Hematopoietic multipotent progenitor cell treated with erythropoietin and hydrocortisone succinate and interleukin-3 and kit ligand, for 8 days (in vitro differentiated cells): ENCODE measurements at places on chromosomes 2 and 18.

GRCh38 chr2:17327649-17328048, 190.6 kb downstream of the RAD51AP2 start:
- DNase-seq, result no peak

DNA sequence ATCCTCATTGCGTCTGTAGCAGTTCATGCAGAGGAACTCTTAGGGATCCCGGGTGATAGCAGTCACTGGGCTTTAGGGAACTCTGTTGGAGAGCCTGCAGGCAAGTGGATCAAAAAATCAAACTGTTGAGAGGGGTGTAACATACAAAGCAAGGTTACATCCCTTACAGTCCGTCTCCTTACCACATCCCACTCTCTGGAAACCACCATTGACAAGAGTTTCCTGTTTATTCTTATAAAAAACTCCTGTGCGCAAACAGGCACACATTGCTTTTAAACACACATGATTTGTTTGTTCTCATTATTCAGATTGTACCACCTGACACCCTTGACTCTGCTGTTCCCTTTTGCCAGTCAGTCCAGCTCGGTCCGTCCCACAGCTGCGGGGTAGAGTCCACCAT, 137.7 kb downstream of the LTBP1 start:
- DNase-seq, result no peak

- peak; percentile 38 for DNase-seq
Observed at GRCh38 chr18:43587538-43588153, 310.4 kb upstream of the SYT4 start.

DNA sequence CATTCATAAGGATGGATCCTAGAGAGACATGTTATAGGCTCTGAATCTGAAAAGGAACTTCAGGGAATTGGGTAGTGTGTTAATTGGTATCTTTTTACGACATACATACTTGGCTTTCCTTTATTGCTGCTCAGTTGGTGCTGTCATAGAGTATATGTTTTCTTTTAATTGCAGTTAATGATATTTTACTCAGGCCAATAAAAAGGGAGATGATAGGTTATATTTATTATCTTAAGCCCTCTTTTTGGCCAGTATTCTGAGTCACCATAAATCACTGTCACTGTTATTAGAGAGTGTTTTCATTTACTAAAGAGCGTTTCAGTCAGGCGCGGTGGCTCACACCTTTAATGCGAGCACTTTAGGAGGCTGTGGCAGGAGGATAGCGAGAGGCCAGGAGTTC, 47.6 kb downstream of the RALBP1 start:
- DNase-seq, result no peak

- DNase-seq, result no peak
Observed at GRCh38 chr2:138275292-138275690, 226.3 kb upstream of the SPOPL start.

GRCh38 chr2:208280933-208281332, 14.9 kb downstream of the PIKFYVE start:
- no peak for DNase-seq

DNA sequence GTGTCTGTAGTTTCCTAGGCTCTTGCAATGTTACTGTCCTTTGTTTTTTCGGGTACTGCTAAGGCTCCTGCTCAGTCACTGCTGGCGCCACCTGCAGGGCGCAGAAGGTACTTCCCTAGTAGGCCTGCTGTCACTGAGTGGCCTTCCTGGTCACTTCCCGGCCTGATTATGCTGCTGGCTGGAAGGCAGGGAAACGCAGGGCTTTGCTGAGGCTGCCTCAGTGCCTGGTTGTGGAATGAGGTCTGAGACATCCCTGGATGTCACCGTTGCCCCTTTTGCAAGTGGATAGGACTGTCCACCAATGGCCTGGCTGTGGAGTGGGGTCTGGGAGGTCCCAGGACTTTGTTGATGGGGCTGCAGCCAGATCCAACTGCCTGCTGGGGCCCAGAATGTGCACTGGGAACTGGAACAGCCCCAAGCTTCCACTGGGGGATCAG, 13.1 kb downstream of the DAW1 start:
- peak; percentile 62 for DNase-seq

DNA sequence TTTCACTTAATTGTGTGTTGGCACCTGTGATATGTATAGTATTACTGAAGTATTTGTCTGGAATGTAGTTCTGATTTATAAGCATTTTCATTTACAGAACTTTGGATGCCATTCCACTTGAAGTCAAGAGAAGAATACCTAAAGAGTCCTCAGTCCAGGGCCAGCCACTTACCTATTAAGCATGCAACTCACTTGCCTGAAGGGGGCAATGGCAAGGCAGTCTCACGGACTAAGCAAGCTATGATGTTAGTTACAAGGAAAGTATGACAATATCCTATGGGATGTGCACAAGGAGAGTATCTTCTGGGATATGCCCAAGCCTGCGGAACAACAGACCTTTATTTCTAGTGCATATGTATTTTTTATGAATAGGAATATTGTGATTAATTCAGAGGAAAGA, 369.4 kb upstream of the GCFC2 start:
- DNase-seq, result no peak

- no peak for DNase-seq
Observed at GRCh38 chr2:142100970-142101369, 29.8 kb downstream of the LRP1B start.

GRCh38 chr2:66984864-66985263, 412.3 kb upstream of the ETAA1 start:
- DNase-seq, result no peak

DNA sequence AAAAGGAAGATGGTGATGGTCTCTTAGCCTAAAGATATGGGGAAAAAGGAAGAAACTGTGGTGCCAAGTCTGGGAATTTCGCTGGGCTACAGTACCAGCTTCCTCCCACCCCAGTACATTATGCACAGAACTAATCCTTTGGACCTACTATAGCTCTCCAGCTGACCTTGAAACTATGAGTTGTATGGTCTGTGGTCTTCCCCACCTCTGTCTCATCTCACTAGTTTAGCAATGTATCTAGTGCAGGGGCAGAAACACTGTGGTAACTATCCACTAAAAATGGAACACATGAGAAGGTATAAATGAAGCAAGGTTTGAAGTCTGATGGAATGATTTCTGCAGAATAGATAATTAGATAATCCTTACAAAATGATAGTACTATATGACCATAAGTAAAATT, 190.4 kb upstream of the CCDC150 start:
- no peak for DNase-seq

DNA sequence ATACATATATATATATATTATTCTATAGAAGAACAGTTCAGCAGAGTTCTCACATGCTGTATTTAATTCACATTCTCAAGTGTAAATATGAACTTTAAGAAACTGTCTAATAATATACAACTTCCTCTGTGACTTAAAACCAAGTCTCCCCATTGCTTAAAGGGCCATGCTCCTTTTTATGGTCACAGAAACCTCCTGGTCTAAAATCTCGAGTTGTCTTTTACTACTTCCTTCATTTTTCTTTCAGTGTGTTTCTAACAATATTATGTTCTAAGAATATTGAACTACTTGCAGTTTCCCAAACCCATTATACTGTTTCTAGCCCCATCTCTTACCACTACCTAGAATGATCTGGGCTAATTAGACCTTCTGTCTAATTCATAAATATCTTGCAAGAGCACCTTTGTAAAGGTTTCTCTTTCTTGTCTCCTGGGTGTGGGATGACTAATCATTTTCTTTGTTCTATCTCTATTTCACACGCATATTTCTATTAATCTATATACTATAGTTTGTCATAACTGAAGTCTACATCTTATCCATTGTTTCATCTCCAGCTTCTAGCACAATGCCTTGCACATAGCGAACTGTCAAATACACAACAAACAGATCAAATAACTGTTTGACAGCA, 48.8 kb downstream of the ERBB4 start:
- DNase-seq, result no peak

- peak; percentile 49 for DNase-seq
Observed at GRCh38 chr2:102848366-102848839, 86.6 kb downstream of the TMEM182 start.

DNA sequence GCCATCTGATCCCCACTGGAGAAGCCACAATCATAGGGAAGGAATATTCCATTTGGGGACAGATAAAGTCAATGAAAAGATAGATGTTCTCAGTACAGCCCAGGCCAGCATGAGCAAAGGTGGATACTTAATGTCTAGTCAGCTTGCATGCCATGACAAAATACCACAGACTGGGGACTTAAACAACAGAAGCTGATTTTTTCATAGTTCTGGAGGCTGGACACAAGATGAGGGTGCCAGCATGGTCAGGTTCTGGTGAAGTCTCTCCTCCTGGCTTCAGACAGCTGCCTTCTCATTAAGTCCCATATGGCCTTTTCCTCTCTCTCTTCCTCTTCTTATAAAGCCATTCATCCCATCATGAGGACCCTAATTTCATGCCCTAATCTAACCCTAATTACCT, 116.1 kb upstream of the CYP1B1 start:
- no peak for DNase-seq

- DNase-seq, result peak; percentile 62
Observed at GRCh38 chr2:230439590-230439989, 23.6 kb downstream of the SP100 start.

- DNase-seq, result no peak
Observed at GRCh38 chr2:140457483-140457882, 1673.3 kb downstream of the LRP1B start.

DNA sequence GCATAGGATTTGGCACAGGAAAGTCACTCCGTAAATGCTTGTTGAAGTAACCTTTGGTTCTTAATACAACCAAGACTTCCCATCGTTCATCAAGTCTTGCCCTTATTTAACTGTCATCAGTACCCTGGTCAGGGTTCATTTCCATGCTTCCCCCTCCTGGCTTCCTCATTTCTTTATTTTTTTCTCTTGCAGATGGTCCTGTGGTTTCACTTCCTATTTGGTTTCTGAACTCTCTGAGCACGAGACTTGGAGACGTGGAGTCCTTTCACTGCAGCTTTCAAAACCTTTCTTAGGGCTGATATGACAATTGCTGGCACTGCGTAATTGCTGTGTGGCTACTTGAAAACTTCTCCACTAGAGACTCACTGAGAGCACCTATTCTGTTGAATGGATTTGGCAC, 59.9 kb upstream of the PID1 start:
- no peak for DNase-seq

DNA sequence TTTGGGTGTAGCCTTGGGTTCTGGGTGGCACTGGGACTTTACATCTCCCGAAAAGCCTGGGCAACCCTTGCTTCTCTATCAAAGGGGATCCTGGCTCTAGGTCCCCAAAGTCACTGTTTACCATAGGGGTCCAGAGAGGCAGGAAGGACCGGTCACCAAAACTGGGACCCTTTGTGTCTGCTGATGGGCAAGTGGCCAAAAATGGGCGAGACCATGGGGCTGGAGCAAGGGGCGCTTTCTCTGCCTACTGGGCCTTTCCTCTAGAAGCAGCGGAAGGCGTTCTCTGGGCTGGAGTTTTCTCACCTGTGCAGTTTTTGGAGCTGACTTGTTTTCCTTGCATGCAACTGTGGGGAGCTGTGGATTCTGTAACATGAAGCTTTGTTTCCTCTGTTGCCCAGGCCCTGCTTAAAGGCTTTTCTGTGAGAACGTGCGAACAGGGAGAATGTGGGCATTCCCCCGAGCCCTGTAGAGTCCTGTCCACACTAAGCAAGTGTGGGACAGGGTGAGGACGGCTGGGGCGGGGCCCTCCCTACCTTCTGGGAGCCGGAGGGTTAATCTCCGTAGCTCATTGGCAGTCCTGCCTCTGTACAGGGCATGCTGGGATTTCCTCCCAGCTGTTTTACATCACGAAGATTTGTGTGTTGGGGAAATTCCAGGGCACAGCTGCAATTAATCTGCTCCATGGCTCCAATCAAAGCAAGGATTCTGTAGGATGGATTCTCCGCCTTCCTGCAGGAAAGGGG, 50.2 kb downstream of the TGOLN2 start:
- no peak for DNase-seq

GRCh38 chr2:241066171-241066892, 35.8 kb downstream of the MTERF4 start:
- DNase-seq, result no peak

GRCh38 chr2:164008752-164009151, 272.9 kb upstream of the FIGN start:
- DNase-seq, result no peak

DNA sequence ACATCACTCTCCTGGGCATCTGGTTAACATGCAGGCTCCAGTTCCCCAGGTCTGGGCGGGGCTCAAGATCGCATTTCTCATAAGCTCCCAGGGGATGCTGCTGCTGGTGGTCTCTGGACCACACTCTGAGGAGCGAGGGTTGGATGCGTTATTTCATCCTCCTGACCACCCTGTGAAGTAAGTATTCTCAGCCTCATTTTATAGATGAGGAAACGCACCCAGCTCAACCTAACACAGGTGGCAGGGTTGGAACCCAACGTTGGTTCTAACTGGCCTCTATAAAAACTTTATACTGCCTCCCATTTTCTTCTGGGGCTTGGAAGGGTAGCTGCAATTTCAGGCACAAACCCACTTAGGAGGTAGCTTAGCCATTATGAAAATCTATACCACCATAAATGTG, 120.5 kb downstream of the FAM210A start:
- DNase-seq, result no peak

GRCh38 chr2:61356261-61356957, 114.5 kb downstream of the USP34 start:
- peak; percentile 23 for DNase-seq

DNA sequence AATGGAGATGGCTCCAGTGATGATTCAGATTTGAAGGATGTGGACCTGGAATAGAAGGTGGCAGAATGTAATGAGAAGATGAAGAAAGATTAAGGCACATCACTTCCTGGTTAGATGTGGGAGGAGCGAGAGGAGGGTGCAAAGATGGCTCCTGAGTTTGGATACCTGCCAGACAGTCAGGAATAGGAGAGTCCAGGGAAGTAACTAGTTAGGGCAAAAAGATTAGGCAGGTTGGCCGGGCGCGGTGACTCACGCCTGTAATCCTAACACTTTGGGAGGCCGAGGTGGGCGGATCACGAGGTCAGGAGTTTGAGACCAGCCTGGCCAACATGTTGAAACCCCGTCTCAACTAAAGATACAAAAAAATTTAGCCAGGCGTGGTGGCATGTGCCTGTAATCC, 5.6 kb downstream of the C2orf74 start:
- no peak for DNase-seq
